ENCODE measurements at places on chromosomes 5 and 9.

DNA sequence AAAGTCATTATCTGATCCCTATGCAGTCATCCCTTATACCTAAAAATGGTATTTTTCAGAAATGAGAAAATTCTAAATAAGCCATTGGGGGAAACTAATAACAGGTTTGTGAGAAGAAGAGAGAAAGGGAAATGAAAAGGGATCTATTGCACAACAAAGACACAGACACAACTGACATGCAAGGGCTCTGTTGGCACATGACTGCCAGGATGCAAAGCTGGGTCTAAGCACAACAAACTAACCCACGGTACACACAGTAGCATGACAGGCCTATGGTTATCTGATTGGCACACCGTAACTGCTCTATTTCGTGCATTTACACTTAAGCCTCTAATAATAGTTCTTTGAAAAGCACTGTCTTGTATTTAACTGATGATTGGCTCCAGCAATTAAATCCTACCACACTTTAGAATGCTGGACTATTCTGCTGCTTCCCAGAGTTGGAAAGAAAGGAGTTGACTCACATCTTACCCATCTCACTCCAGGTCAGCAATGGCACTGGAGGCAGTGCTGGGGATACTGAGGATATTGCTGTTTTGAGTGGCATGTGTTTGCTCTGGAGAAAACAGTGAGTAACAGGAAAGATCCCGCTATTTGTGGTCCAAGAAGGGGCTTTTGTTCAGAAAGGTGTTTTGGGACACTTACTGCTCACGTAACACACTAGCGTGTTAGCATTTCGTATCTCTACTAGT lies 328.3 kb downstream of the GLIS3 start:
- H3K4me3 ChIP-seq = no peak overlapping the region
- H3K27me3 ChIP-seq = no peaks in the 10 kb centered on the region
- H3K27ac ChIP-seq = no peak overlapping the region
- no peaks in the 10 kb centered on the region for H3K36me3 ChIP-seq
- no peak for DNase-seq

DNA sequence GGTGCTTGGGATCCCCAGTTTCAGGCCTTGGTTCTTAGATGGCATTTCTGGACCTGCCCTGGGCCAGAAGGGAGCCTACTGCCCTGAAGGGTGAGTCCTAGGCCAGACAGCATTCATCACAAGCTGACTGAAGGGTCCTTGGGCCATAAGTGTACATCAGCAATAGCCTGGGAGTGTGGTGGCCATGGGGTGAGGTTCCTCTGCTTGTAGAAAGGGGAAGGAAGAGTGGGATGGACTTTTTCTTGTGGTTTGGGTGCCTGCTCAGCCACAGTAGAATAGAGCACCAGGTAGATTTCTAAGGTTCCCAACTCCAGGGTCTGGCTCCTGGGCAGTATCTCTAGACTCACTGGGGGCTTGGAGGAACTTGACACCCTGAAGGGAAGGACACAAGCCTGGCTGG lies 95.2 kb upstream of the PHF24 start:
- H3K36me3 ChIP-seq = no peaks in the 10 kb centered on the region
- no peak overlapping the region for H3K27ac ChIP-seq
- no peaks in the 10 kb centered on the region for H3K4me1 ChIP-seq
- no peaks in the 10 kb centered on the region for H3K27me3 ChIP-seq
- DNase-seq = no peak

DNA sequence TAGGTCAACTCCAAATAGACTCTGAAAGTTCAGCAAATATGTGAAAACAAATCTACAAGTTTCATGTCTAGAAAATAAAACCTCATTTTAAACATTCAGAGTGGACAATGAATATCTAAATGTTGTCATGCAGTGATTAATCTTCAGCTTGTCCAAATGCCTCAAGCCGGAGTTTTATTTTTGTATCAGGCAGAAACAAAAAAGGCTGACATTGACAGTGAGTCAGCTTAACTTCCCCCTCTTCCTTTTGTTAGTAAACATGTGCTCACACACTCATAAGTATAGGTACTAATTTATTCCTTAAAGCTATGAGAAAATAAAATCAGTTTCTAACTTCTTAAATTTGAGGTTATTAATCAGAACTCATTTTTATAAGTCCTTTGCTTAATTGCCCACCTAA lies 467.9 kb upstream of the DAB2 start:
- H3K27me3 ChIP-seq = no peaks in the 10 kb centered on the region
- no peak overlapping the region for H3K27ac ChIP-seq
- no peak for DNase-seq
- H3K4me3 ChIP-seq = no peak overlapping the region

DNA sequence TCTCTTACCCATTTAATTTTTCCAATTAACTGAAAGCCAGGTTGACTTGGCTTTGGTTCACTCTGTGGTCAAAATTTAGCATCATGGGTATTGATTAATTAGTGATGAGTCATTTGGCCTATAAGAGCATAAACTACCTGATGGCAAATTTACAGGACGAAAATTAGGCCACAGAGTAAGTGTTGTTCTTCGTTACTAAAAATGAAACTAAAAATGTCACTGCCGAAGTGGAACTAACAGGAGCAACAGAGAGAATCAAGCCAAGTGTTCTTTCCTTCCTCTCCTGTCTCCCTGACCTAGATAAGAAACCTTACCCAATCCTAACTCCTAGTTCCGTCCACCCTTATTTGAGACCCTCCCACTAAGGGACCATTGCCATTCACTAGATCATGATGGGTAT lies 176.9 kb downstream of the RAB3C start:
- peak overlapping the region; percentile 55 for H3K4me3 ChIP-seq
- no peaks in the 10 kb centered on the region for H3K36me3 ChIP-seq
- DNase-seq = no peak
- H3K4me1 ChIP-seq = no peaks in the 10 kb centered on the region
- H3K27me3 ChIP-seq = no peaks in the 10 kb centered on the region
- H3K27ac ChIP-seq = no peak overlapping the region

DNA sequence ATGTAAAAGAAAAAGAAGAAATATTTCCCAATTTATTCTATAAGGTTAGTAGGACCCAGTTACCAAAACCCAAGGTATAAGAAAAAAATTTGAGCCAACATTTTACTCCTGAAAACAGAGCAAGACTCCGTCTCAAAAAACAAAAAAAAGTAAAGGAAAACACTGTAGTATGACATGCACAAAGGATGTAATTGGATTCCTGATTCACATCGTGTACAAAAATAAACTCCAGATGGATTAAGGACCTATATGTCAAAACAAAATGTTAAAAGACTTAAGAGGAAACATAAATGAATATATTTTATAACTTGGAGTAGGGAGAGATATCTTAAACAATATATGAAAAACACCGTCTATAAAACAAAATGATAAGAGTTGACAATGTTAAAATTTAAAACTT lies 13.8 kb downstream of the PHYKPL start:
- no peak overlapping the region for H3K27ac ChIP-seq
- peaks cover 34% of the 10 kb centered on the region for H3K36me3 ChIP-seq
- H3K4me1 ChIP-seq = no peaks in the 10 kb centered on the region
- H3K4me3 ChIP-seq = no peak overlapping the region
- DNase-seq = no peak
- no peaks in the 10 kb centered on the region for H3K27me3 ChIP-seq

DNA sequence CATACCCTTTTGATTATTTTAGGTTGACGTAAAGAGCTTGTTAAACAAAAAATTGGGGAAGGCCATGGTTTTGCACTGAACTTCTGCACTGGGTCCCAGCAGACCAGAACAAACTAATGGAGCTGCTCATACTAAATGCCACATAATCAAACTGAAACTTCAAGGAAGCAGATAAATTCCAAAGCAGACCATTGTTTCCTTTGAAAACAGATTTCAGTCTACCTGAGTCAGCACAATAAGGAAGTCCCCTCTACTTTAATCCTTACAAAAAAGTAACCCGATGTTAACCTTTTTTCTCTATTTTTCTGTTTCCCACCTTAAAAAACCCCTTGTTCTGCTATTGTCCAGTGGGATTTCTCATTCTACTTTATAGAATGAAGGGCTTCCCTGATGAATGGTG lies 39.2 kb downstream of the WDR36 start:
- no peak overlapping the region for H3K4me3 ChIP-seq
- peaks cover 7% of the 10 kb centered on the region for H3K36me3 ChIP-seq
- H3K4me1 ChIP-seq = no peaks in the 10 kb centered on the region
- DNase-seq = no peak
- H3K27me3 ChIP-seq = no peaks in the 10 kb centered on the region
- H3K27ac ChIP-seq = no peak overlapping the region

DNA sequence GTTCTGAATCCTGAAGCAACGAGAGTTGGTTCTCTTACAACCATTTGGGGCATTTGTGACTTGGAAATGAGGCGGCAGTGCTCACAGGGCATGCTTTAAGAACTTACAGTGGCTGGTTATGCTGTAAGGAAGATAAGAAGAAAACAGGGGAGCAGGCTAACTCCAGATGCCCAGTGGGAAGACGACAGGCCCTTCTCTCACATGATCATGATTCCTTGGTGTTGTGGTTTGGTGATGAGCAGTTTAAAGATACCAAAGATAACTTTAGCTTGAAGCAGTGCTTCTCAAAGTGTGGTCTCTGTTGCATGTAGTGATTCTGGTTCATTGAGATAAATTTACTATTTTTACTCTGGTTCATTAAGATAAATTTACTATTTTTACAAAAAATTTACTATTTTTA lies 2.6 kb upstream of the HABP4 start:
- no peaks in the 10 kb centered on the region for H3K36me3 ChIP-seq
- H3K27ac ChIP-seq = no peak overlapping the region
- no peak overlapping the region for H3K4me3 ChIP-seq
- no peaks in the 10 kb centered on the region for H3K27me3 ChIP-seq
- DNase-seq = no peak

DNA sequence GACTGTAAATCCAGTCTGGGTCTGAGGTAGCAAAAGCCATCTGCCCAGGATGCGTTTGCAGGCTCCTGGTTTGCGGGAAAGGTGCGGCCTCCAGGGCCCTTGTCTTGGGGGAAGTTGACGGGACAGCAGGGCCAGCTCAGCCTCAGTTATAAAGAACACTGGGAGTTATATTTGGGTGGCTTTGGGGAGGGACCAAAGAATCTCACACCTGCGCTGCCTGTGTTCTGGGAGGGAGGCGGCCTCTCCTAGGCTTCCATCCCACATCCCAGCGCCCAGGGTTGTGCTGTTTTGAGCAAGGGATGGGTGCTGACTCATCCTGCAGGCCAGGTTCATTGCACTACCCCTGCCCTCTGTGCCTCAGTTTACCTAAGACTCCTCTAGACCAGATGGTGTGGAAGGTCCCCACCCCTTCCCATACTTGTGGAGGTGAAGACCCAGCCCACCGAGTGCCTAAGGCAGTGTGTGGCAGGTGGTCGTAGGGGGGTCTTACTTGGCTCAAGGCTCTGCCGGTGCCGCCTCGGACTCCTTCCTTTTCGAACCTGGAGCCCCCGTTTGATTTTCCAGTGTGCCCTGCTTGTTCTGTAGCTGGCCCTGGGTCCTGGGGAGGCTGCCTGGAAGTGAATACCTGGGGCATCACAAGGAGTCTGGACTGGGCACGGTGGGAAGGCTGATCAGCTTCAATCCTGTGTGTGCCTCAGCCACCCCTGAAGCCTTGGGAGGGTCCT lies 39.3 kb upstream of the FCN2 start:
- H3K4me1 ChIP-seq = no peaks in the 10 kb centered on the region
- no peaks in the 10 kb centered on the region for H3K27me3 ChIP-seq
- no peak for DNase-seq
- H3K4me3 ChIP-seq = no peak overlapping the region
- no peak overlapping the region for H3K27ac ChIP-seq

Measured in thoracic aorta (tissue), 2 donors.